ENCODE measurements at places on chromosomes 13 and 19.

GRCh38 chr13:106083620-106084350, 451.7 kb downstream of the EFNB2 start:
- DNase-seq: no peak

DNA sequence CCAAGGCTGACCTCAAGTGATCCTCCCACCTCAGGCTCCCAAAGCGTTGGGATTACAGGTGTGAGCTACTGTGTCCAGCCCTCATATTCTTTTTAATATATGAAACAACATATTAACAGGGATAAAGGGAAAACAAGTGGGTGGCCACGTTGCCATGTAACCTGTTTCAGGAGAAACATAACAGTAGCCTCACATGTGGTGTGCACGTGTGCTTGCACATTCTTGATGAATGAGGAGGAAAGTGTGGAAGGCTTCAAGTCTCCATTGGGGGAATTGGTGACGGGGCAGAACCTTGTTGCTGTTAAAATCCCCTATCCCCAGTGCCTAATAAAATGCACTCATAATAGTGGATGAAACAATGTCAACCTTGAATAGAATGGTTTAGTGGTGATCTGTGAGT, 202.3 kb downstream of the MTUS2 start:
- no peak for DNase-seq

- no peak for DNase-seq
These were observed 2.6 kb downstream of the NLRP4 start for GRCh38 chr19:55838906-55839305.

GRCh38 chr19:45293682-45294081, 29.0 kb downstream of the CKM start:
- DNase-seq: no peak

GRCh38 chr19:13906521-13906904, 512 bp downstream of the CC2D1A start:
- no peak for DNase-seq

DNA sequence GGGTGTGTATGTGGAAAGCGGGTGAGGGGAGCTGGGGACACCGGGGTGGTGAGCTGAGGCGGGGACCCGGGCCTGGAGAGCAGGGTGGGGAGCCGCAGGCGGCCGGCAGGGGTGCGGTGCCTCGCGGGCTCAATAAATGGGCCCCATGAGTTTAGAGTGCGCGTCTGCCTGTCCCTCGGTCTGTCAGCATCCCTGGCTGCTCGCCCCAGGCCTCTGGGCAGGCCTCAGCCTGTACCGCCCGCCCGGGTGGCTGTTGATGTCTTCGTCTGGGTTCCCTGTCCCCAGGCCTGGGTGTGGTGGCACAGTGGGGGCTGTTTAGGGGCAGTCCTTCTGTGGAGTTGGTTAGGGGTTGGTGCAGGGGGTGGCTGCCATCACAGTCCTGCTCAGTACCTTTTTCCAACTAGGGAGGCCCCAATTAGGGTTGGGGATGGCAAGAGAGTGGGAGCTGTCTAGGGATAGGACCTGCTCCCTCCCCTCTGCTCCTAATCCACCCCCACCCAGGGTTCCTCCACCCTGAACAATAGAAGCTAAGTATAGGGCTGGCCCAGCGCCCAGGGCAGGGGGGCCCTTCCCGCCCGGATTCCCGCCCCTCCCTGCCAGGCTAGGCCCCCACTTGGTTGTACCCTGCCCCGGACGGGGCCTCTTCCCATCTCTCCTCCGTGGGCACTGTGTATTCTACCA, 12.2 kb downstream of the CIC start:
- no peak for DNase-seq

GRCh38 chr19:48319647-48320541, 5.5 kb upstream of the EMP3 start:
- DNase-seq: peak; percentile 64

DNA sequence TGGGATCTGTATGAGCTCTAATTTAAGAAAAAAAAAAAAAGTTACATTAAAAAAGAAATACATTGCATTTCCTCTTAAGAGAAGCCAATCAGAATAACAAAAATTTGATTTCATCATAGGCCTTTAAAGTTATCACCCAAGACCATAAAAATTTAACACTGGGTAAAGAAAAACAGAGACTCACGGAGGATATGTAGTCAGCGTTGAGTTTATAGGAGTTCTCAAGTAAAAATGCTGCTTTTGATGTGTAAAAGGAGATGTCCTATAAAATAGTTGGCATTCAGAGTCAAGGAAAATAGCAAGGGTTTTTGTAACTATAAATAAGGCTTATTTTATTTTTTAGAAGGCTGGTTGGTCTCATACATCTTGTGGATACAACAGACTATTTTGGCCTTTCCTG, 191.1 kb downstream of the EFNB2 start:
- no peak for DNase-seq

- DNase-seq: no peak
These were observed 47.9 kb upstream of the POMP start for GRCh38 chr13:28610996-28611395.

- no peak for DNase-seq
These were observed 16.8 kb downstream of the PABPC3 start for GRCh38 chr13:25112695-25113255.

- DNase-seq: no peak
These were observed 3.4 kb downstream of the BBC3 start for GRCh38 chr19:47227352-47228167.

GRCh38 chr19:35262101-35262761, 6.5 kb upstream of the USF2 start:
- DNase-seq: no peak

DNA sequence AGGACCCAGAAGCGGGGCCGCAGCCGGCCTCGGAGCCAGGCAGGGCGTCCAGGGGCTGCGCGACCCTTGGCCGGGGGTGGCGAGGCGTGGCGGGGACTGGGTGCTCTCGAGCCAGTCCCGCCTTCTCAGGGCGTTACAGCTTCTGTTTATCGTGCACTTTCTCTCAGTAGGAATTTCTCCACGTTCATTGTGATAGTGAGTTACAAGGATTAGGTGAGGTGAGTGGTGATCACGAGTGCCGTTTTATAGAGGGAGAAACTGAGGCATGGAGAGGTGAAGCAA, 600 bp downstream of the AP1M1 start:
- no peak for DNase-seq

- no peak for DNase-seq
These were observed 326.0 kb upstream of the SPRY2 start for GRCh38 chr13:80666782-80667552.

- no peak for DNase-seq
These were observed 188.5 kb upstream of the ARGLU1 start for GRCh38 chr13:106756446-106756845.

DNA sequence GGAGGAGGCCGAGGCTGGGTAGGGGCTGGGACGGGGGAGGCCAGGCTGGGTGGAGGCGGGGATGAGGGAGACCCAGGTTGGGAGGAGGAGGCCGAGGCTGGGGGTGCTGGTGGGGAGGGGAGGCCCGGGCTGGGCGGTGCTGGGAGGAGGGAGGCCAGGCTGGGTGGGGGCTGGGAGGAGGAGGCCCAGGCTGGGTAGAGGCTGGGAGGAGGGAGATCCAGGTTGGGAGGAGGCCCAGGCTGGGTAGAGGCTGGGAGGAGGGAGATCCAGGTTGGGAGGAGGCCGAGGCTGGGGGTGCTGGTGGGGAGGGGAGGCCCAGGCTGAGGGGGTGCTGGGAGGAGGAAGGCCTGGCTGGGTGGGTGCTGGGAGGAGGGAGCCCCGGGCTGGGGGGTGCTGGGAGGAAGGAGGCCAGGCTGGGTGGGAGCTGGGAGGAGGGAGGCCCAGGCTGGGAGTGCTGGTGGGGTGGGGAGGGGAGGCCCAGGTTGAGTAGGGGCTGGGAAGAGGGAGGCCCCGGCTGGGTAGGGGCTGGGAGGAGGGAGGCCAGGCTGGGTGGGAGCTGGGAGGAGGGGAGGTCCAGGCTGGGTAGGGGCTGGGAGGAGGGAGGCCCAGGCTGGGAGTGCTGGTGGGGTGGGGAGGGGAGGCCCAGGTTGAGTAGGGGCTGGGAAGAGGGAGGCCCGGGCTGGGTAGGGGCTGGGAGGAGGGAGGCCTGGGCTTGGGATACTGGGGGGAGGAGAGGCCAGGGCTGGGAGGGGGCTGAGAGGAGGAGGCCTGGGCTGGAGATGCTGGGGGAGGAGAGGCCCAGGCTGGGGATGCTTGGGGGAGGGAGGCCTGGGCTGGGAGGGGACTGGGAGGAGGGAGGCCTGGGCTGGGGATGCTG, 10.7 kb downstream of the TPGS1 start:
- no peak for DNase-seq

DNA sequence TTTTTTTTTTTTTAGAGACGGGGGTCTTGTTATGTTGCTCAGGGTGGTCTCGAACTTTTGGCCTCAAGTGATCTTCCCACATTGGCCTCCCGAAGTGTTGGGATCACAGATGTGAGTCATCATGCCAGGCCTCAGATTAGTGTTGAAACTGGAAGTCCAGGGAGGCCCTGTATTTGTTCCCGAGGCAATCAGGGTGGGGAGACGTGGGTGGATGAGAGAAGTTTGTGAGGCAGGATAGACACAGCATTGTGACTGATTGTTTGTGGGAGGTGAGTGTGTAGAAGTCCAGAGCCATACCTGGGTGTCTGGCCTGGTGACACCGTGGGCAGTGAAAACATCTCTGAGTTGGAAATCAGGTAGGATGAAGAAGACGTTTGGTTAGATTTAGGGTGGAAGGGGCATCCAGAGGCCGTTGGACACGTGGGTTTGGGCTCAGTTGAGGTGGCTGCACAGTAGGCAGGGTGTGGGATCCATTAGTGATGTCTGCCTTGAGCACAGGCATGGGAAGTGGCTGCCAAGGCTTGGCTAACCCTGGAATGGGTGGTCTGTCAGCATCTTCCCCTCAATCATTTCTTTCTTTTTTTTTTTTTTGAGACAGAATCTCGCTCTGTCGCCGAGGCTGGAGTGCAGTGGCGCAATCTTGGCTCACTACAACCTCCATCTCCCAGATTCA, 12.4 kb downstream of the RTN2 start:
- DNase-seq: no peak

- DNase-seq: no peak
These were observed 394.3 kb downstream of the FOXO1 start for GRCh38 chr13:40271931-40272775.
